ENCODE measurements at places on chromosomes 6 and 20.

GRCh38 chr6:108800427-108800864 lies 47.8 kb upstream of the ARMC2 start:
- no peak for DNase-seq

DNA sequence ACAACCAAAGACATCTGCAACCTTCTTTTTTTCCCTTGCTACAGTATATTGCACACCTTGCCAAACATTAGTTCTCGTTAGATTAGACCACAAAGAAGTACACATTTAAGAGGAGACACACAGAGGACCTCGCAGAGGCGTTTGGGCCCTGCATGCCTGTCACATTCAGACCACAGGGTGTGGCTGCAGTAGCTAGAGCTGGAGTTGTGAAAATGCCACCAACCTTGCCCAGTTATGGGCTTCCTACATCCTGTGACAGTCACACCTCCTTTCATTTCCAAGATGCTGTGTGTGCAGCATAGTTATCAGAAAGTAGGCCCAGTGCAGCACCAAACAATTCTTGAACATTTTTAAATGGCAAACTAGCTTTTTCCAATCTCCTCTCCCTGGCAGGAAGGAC lies 2.4 kb downstream of the SYNE1 start:
- DNase-seq = no peak

- DNase-seq = no peak
Observed at GRCh38 chr6:62971976-62972658, 239.2 kb upstream of the FKBP1C start.

GRCh38 chr20:36656733-36657132 lies 10.7 kb upstream of the SLA2 start:
- no peak for DNase-seq

DNA sequence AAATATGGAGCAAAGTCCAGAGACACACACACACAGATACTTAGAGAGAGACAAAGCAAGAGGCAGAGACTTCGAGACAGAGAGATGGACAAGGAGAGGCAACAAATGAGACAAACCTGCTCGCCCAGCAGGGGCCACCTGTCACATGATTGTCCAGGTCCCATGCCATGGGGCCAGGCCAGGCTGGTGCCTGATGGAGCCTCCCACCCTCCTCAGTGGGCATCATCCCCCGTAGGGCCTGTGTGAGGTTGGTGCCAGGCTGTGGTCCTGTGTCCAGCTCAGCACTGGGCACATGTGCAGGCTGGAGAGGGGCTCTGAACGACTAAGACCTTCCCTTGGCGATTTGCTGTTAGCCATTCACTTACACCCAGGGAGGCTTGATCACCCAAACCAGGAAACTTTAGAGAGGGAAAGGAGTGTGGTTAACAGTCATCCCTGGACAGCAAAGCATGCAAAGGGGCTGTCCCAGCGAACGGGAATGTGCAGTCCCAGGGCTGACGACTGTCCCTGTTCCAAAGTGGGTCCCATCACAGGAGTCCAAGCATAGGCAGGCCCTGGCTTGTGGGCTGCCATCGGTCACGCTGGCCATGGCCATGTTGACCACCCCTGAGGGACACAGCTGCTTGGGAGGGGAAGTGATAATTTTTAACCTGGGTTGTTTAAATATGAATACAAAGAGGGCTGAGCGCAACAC lies 38.4 kb upstream of the PHACTR3 start:
- DNase-seq = no peak

- DNase-seq = peak; percentile 45
Observed at GRCh38 chr20:21027569-21027968, 78.6 kb downstream of the LINC00237 start.

- DNase-seq = no peak
Observed at GRCh38 chr20:32832664-32833063, 12.9 kb downstream of the MAPRE1 start.

All from eye (tissue), 1 donor.